Astrocyte of the hippocampus (primary cell): ENCODE measurements at places on chromosomes 4 and X.

- peak; percentile 64 for DNase-seq
Measured at GRCh38 chr4:5399790-5400421, 308.5 kb downstream of the EVC2 start.

- peak; percentile 28 for DNase-seq
Measured at GRCh38 chrX:37350034-37350365, 836 bp downstream of the PRRG1 start.

- DNase-seq: no peak
Measured at GRCh38 chrX:17922303-17922702, 61.2 kb upstream of the RAI2 start.

- DNase-seq: peak; percentile 3
Measured at GRCh38 chrX:93422693-93423092, 250.7 kb downstream of the NAP1L3 start.

- DNase-seq: no peak
Measured at GRCh38 chr4:25658357-25658771, 2.7 kb downstream of the SLC34A2 start.

- peak; percentile 62 for DNase-seq
Measured at GRCh38 chrX:102739657-102740056, 19.1 kb downstream of the GPRASP3 start.

DNA sequence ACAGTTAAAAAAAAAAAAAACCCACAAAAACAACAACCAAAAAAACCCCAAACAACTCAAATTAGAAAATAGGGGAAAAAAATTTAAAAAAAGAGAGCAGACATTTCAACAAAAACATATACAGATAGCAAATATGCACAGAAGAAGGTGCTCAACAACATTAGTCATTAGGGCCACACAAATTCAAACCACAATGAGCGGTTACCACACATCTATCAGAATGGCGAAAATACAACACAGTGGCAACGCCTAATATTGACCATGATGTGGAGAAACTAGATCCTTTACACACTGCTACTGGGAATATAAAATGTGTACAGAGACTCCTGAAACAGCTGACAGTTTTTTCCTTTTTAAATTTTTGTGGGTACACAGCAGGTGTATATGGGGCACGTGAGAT, 19.4 kb downstream of the LYAR start:
- DNase-seq: no peak

GRCh38 chrX:109889289-109890006, 113.5 kb upstream of the TMEM164 start:
- DNase-seq: peak; percentile 35

GRCh38 chr4:118325431-118325830, 27.4 kb downstream of the PRSS12 start:
- DNase-seq: no peak

DNA sequence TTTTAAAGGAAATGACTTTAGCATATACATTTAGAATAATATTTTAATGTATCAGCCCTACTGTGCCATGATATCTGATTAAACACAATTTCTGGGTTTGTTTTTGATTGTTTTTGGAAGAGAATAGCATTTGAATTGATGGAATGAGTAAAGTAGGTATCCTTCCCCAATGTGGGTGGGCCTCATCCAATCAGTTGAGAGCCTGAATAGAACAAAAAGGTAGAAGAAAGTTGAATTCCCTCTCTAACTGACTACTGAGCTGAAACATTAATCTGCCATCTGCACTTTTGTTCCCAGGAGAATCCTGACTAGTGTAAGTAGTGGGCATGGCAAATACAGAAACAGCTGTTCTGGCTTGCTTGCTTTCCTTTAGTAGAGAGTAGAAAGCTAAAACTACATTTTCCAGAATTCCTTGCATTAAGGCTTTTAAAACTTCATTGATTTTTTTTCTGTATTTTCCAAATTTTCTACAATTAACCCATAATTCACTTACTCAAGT, 9.7 kb upstream of the SEC24D start:
- DNase-seq: no peak

DNA sequence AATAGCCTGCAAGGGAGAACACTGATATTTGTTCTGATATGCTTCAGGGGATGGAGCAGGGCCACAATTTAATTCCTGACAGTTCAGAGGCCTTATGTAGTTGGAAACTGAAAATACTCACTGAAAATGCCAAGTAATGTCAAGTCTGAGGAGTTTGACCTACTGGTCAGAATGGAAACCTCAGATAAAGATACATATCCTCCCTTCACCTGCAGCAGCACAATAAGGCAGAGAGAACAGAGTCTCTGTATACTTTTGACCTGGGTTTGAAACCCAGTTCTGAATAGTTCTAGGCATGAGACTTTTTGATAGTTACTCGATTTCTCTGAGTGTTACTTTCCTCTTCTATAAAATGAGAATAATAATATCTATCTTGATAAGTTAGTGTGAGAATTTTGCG, 65.8 kb upstream of the TRPC5 start:
- DNase-seq: no peak

- no peak for DNase-seq
Measured at GRCh38 chrX:18102006-18102405, 118.7 kb downstream of the BEND2 start.

DNA sequence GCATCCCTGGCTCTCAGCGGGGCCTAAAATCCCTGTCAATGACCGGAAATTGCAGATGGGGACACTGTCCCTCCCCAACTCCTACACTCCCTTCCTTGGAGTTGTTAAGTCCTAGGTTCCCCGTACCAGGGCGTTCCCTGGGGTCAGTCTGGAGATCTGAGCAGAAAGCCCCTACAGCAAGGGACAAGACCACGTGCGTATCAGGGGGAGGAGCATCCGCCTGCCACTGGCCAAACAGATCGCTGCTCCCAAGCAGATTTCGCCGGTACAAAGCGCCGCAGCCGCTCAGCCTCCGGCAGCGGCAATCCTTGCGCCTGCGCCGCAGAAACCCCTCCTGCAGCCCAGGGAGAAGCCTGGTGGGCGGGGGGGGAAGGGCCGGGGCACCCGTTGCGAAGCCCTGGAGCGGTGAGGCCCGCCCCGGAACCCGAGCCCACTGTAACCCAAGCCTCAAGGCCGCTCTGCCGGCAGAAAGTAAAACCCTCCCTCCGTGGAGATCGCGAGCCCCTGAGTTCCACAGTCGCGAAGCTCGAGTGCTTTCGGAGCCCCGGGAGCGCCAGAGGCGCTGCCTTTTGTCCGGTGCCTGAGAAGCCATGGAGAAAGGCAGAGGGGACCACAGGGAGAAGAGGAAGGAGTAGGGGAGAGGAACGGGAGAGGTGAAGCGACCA, 2.7 kb downstream of the CRMP1 start:
- peak; percentile 85 for DNase-seq

DNA sequence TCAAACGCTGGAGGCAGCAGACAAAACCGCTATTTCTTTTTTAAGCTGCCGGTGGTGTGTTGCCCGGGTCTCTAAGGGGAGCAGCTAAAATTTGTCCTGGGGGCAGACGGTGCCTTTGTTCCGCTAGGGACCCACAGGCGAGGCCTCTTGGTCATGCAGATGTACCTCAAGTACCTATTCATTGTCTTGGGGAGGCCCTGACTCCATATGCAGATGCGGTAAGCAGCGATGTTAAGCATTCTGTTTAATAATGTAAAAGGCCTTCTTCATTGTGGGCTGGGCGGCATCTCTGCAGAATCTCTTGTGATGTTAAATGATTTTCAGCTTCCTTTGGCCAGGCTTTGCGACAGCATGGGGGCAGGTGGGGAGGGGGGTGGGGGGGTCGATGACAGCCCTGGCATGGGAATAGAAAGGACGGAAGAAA, 98.9 kb upstream of the PJA1 start:
- DNase-seq: no peak

DNA sequence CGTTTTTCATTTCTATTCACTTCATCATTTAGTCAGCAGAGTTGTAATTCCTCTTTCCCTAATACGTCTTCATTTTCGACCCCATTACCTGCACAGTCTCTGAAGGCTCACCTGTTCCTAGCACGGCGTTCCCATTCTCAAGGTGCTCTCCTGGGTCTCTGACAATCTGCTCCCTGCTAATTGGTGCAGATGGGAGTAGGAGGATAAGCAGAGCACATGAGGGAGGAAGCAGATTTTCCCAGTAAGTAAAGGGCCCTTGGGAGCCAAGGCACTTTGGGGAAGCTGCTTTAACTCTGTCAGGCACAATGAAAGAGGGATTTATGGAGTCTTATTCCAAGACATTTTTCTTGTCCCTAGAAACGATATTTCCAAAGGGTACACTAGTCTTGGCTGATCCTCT, 466.4 kb downstream of the STIM2 start:
- DNase-seq: no peak

- no peak for DNase-seq
Measured at GRCh38 chr4:57553728-57554127, 443.5 kb upstream of the IGFBP7 start.

GRCh38 chrX:49230500-49231232, 2.5 kb downstream of the CACNA1F start:
- no peak for DNase-seq

- no peak for DNase-seq
Measured at GRCh38 chrX:19213610-19214152, 91.4 kb upstream of the ADGRG2 start.

DNA sequence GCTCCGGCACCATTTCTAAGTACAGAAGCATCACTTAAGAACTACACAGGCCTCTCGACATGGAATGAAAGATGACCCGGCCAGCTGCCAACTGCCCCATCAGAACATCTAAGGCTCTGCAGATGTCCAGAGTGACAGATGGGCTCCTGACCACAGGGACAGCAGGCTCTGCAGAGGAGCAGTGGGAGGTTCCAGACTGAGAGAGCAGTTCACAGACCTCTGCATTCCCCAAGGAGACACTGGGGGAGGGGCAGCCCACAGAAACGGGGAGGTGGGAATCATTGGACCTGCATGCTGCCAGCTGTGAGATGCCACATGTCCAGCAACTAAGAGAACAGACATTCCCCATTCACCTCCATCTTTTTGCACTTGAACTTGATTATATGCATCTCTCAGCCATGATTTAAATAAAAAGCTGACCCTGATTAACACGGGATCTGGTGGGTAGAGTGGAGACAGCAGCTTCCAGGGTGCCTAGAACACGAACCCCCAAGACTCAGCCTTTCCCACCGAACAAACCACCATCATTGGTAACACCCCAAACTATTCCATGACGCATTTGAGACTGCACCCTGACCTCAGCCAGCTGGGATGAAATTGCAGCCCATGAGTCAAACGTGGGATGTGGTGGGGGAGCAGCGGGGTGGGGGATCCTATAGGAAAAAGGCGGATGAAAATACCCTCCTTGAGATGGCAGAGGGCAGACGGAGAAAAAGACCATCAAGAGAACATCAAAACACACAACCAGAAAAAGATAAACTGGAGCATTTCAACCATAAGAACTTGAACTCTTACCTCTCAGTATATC, 47.2 kb downstream of the AFAP1 start:
- DNase-seq: peak; percentile 67

DNA sequence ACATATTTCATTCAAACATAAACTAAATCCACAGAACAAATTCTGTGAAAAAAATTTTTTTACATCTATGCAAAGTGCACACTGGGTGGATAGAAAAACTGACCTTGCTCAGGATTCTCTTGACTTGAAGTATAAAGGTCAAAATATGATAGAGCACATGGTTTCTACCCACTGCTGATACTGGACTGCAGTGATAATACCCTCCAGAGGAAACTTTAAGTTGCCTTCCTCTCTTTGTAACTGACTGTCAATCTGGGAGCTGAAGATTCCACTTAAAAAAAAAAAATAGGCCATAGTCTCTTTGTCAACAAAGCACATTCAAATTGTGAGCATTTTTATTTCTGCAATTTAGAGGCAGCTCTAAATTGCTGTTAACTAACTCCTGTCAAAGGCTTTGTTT, 3.2 kb upstream of the AMMECR1 start:
- DNase-seq: no peak

- DNase-seq: peak; percentile 21
Measured at GRCh38 chrX:1903236-1903935, 288.5 kb downstream of the ASMT start.

DNA sequence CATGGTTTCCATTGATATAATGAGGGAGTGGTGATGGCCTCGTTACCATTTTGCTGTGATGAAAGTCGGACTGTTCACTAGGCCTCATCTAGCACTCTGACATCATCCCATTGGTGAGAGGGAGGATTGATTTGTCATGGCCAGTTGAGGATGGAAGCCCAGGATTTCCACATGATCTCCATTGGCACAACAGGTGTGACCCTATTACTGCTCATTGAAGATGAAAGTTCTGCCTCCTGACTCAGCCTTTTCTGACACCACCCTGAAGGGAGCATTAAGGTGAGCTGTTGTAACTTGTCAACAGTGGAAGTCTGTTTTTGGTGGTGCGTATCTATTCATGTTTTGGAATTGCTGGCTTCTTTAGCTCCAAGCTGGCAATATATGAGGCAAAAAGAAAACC, 144.2 kb downstream of the PABPC4L start:
- no peak for DNase-seq

GRCh38 chr4:65865489-65865888, 195.2 kb upstream of the EPHA5 start:
- DNase-seq: no peak

- DNase-seq: no peak
Measured at GRCh38 chr4:142036795-142037583, 400.6 kb downstream of the IL15 start.

DNA sequence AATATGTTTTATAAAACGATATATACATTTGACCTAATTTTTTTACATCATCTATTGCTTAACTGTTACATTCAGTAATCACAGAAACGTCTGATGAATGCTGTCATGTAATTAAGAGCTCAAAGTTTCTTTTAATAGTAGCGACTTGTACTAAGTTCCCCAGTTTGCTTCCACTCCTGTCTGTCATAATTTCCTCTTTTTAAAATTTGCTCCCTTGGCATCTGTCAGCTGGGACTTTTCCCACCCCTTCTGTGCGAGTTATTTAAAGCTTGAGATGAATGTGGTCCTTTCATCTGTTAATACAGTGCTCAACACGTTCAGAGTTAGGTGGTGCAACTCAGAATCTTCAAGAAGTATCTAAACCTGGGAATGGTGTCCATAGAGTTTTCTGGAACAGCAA, 1.2 kb downstream of the RAP1GDS1 start:
- peak; percentile 28 for DNase-seq

DNA sequence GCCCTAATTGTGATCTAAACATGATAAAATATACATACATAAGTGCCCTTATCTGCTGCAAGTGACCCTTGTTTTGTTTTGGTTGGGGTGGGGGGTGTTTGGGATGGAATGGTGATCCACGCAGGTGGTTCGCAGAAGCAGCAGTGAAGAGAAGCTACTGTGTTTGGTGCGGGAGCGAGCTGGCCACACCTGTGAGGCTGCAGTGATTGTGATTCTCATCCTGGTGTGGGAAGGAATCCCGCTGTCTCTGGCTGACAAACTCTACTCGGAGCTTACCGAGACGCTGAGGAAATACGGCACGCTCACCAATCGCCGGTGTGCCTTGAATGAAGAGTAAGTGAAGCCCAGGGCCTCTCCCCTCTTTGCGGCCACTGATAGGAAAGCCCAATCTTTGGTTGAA, 96.8 kb downstream of the TET2 start:
- DNase-seq: no peak

- no peak for DNase-seq
Measured at GRCh38 chr4:58679886-58680285, 1569.7 kb upstream of the IGFBP7 start.

DNA sequence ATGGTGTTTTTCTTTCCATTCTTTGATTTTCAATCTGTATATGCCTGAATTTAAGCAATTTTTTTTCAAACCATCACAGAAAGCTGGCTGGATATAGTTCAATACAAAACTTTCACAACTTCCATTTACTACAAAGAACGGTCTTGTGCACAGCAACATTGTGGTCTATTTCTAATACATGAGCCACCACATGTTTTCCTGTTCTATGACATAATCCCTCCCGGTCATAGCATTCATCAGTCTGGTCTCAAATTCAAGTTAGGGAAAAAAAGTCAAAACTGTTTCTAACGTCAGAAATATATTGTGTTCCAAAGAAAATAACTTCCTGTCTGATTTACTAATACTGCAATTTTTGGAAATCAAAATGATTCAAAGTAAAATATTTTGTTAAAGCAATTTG, 7.5 kb upstream of the CXCL6 start:
- no peak for DNase-seq
